Right hindlimb (tissue), 1 donor: ENCODE measurements at places on chromosomes 7 and 10.

DNA sequence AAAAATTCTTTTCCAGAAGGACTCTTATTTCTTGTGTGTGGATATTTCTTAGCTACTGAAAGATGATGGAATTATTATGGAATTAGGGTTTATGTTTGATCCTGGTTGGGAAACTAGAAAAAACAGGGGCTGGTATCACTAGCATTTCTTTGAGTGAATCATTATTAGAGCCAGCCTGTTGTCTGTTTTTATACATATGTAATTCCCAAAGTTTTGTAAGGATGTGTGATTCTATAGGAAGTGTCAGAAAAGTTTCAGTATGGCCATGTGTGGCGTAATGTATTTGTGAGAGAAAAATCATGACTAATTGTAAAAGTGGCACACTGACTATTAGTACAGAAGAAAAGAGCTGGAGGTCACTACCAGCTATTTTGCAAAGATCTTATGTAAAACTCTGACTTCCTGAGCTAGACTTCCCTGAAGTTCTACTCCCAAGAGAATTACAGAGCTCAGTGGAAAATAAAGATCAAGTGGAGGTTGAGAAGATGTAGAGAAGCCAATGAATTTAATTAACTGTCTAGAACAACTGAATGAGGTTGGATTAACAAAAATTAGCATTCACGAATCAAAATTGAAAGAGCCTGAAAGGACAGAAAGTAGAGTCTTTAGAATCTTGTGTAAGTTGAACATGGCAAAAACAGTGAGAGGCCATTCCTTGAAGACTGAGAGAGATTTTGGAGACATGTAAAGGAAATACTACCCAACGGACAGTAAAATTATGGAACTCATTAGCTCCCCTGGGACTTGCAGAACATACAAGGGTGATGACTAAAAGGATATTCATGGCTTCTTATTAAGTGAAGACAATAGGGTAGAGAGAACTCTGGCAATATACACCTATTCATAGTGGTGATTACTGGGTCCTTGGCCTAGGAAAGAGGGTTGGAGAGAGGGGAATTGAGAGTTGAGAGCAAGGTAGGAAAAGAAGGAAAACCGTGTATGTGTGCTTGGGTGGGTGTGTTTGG is 12.5 kb downstream of the ZNF365 start:
- no peak for DNase-seq

GRCh38 chr10:57624856-57625592 is 642.7 kb downstream of the IPMK start:
- no peak for DNase-seq

- DNase-seq: no peak
Measured at GRCh38 chr7:29170781-29171180, 23.8 kb upstream of the CHN2 start.

- no peak for DNase-seq
Measured at GRCh38 chr10:124756156-124756903, 12.2 kb upstream of the FAM53B start.

DNA sequence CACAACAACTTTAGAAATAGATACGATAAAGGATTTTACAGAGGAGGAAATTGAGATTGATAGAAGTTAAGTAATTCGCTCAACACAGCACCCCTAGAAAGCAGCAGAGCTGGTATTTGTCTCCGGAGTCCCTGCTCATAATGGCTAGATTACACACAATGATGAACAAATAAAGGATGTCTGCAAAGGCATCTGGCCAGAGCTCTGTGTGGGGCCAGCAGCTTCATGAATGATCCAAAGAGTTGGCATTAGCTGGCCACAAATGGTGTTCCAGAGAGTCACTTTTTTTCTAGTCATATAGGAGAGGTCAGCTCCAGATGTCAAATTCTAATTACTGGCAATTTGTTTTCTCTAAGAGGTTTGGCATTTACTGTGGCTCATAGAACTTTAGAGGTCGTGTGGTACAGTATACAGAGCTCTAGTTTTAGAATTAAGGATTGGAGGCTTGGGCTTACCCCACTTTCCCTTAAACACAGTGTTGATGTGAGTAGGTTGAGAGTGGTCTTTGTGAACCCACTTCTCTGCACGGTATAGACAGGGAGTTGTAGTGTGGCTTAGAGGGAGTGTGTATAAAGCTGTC is 186.2 kb downstream of the BICC1 start:
- no peak for DNase-seq

DNA sequence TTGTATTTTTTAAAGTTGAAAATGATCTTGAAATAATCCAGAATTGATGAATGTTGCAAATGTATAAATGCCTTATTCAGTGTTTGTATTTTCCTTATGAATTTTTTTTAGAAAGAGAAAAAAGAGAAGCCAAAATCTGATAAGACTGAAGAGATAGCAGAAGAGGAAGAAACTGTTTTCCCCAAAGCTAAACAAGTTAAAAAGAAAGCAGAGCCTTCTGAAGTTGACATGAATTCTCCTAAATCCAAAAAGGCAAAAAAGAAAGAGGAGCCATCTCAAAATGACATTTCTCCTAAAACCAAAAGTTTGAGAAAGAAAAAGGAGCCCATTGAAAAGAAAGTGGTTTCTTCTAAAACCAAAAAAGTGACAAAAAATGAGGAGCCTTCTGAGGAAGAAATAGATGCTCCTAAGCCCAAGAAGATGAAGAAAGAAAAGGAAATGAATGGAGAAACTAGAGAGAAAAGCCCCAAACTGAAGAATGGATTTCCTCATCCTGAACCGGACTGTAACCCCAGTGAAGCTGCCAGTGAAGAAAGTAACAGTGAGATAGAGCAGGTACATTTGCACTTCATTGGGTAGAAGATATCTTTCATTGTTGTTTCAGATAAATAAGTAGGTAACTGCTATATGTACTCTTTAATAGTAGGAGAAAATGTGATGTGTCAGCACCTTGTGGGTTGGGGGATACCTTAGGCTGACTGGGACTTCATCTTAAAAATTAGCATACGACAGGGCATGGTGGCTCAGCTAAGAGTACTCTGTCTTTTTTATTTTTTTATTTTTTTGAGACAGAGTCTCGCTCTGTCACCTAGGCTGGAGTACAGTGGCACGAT is 3.9 kb downstream of the DDX21 start:
- no peak for DNase-seq

DNA sequence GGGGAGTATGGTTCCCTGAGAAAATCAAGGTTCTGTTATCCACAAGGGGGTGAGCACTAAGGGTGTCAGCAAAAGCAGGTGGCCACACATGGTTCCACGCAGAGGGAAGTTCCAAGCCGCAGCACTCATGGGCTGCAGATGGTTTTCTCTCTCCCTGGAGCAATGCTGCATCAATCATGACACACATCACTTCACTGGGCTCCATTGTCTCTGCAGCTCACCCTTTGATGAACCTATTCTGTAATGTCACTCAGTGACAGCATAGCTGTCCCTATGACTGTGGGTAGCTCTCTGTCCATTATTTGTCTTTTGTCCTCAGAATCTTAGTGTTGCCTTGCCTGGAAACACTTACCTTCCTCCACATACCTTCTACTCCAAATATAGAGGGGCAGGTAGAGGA is 34.8 kb downstream of the LRRC18 start:
- no peak for DNase-seq

- no peak for DNase-seq
Measured at GRCh38 chr7:92200791-92201190, 21.8 kb upstream of the LRRD1 start.

DNA sequence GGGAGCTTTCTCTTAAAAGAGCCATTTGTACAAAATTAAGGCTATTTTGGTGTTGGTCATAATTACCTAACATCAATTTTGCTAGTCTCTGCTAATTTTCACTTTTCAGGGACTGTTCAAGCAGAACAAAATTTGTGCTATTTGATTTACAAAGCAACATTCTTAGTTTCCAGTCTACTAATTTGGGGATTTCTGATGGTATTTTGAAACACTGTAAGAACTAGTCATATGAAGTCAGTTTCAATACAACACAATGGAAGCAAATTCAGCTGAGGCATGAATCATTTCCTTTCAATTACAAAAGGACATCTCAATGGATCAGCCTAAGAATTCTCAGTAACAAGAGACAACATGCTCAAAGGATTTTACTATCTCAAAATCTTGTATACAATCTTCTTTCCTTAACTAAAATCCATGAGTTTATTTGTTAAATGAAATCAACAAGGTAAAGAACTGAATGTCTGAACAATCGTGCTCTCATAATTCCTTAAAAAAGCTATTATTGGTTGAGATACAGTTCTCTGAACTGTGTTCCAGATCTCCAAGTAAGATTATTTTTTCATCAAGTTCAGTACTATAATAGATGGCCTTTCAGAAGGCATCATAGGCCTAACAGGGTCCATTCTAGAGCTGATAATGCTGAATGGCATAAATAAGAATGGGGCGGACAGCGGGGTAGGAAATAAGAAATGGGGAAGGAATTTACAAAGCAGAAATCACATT is 144.6 kb downstream of the NRCAM start:
- DNase-seq: no peak

- DNase-seq: no peak
Measured at GRCh38 chr10:126058507-126058906, 162.1 kb downstream of the FANK1 start.

- DNase-seq: no peak
Measured at GRCh38 chr7:84336766-84337165, 142.2 kb upstream of the SEMA3A start.

DNA sequence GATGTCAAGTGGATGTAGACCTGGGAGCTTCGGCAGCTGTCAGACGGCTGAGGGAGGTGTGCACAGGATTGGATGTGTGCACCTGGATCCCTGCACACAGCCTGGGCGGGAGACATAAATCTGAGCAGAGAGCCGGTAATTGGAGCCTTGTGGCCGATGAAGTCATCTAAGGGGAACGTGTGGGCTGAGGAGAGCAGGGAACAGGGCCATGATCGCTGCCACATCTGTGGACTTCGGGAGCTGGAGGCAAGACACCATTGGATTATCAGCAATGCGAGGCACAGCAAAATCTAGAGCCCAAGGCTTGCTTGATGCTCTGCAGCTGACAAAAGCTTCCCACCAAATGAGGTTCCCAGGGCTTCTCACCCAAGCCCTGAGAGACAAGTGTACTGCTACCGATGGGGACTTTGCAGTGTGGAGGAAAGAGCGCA is 147.7 kb downstream of the PTPN20 start:
- no peak for DNase-seq

- DNase-seq: no peak
Measured at GRCh38 chr10:128062331-128062880, 63.8 kb downstream of the MKI67 start.

DNA sequence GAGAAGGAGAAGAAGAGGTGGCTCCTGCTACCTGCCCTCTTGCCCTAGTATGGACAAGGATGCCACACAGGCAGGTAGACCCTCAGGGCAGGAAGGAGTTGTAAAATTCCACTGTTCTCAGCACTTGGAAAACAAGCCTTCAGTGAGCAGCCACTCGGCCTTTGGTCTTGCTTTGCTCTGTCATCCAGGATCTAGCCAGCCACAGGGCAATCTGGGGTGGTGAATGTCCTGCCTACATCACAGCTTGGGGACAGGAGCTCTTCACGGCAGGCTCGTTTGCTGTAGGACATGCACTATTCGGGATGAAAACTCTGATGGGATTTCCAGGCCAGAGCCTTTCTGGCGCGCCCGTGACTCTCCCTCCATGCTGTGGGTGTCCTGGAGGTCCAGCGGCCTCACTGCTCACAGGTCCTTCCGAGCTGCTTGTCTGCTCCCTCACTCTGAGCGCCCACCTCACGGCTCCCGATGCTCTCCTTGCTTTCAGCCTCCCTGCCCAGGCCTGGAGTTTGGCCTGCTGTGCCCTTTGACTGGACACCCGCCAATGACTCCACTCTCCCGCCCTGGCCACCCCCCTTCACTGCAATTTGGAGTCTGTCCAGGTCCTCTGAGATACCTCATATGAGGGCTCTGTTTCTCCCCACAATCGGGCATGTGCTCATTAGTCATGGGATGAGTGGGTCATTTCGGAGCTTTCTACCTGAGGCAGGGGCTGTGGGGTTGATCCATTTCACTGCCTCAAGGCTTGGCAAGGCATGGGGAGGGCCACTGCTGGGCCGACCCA is 227.2 kb upstream of the GRB10 start:
- DNase-seq: no peak

GRCh38 chr10:34966451-34966850 is 123.7 kb downstream of the CUL2 start:
- DNase-seq: no peak

DNA sequence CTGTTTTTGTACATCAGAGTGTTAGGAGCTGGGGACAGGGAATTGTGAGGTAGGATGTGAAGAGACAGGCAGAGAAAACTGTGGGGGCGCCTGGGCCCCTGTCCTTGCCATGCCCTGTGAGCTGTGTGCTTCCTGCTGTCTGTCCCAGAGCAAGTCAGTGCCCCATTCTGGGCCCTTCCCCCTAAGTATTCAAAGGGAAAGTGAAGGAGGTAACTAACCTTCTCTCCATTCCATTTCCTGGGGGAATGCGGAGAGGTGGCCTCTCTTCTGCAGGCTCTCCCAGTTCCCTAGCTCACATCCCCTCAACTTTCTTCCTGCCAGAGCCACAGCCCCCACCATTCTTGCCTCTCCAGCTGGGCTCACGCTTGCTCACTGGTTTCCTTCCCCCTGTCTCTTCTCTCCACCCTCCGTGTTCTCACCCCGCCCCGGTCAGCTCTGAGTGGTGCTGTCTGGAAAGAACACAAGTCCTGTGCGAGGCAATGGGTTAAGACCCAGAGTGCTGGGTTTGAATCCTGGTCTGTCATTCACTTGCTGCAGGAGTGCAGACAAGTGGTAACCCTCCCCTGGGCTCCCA is 9.7 kb upstream of the VSIR start:
- DNase-seq: no peak

DNA sequence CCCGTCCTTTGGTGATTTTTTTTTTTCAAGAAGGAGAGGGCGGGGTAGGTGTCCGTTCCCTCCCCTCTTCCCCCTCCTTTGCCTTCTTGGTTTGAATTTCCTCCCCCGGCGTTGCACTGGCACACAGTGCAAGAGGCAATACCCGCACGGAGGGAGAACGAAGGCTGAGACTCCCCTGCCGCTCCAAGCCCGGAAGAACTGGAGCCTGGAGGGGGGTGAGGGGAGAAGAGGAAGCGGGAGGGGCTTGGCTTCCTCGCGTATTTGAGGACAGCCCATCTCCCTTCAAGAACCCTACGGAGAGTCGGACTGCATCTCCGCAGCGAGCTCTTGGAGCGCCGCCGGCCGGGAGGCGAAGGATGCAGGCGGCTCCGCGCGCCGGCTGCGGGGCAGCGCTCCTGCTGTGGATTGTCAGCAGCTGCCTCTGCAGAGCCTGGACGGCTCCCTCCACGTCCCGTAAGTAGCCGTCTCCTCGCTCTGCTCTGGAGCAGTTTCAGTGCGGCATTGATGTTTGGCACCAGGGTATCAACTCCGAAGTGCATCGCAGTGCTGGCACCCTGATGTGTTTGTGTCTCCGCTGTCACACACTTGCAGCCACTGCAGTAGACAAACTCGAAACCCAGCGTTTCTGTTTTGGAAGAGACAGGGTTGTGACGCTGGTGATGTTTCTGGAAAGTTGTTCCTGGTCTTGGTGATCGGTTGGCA is at the start of gene CNTNAP2:
Gene CNTNAP2, plus strand, starts transcription at position 281 of the 702 bp plus-strand sequence. Its CDS starts 76 bp downstream, at position 357.
- peak; percentile 79 for DNase-seq

- DNase-seq: no peak
Measured at GRCh38 chr7:40887099-40887498, 752.3 kb downstream of the SUGCT start.
